ENCODE measurements at places on chromosomes 11 and 22.

DNA sequence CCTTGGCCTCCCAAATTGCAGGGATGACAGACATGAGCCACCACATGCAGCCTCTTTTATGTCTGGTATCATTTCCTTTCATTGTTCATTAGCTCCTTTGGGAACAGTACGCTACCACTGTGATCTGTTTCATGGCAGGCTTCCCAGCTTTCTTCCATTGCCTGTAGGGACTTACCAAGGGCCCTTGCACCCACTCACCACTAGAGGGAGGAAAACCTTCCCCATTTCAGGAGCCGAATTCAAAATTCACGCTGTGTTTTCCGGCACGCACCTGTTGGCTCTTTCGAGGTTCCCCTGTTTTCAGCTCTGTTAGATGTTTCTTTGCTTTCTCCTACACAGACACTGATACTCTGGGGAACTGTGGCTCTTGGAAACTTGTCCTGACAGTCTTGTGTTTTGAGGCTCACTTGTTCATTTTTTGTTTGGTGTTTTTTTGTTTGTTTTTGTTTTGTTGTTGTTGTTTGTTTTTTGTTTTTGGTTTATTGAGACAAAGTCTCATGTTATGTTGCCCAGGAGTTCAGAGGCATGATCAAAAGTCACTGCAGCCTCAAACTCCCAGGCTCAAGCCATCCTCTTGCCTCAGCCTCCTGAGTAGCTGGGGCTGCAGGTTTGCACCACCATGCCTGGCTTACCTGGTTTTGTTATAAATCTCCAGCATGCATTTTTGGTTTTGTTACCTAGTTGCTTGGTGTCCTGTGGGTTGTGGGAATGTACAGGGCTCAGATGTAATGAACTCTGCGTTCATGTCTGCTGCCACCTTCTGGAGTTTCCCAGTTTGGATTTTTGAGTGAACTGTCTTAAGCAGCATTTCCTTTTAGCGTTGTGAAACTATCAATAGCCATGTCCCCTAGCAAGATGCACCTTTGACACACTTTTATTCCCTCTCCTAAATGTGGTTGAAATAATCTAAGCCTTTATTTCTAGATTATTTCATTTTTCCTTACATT lies 2.3 kb downstream of the KRTAP5-11 start:
- DNase-seq, result peak; percentile 43

DNA sequence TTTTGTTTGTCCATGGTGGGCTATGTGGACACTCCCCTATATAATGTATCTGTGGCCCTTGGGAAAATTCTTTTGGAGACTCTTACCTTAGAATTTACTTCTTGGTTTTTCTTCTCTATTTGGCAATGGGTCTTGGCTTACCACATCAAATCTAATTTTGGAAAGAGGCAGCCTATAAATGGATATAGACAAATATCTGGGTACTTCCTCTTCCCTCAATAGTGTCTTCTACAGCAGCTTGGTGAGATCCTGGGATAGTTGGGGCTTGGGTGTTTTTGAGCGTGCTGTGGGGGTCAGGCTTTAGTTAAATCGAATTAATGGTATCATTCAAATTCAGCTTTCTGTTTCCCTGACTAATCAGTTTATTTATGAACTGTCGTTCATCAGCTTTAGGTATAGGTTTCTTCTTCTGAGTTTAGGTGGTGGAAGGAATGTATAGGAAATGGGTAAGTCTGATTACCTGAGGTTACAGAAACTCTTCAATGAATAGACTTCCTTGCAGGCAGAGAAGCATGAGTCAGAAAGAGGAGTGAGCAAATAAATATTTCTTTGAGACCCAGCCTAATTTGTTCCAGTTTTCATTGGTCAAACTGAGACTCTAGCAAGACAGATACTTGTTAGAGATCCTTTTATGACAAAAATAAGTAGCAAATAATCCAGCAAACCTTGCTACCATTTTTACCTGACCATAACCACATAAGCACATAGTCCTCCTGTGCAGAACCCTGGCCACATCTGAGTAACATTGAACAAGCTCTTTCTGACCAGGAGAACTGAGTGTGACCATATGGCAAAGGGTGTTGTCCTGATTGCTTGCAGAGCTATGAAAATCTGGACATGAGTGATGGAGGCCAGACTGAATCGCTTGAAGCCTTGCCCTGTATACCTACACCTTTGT lies 68.6 kb upstream of the SORL1-AS1 start:
- DNase-seq, result no peak

DNA sequence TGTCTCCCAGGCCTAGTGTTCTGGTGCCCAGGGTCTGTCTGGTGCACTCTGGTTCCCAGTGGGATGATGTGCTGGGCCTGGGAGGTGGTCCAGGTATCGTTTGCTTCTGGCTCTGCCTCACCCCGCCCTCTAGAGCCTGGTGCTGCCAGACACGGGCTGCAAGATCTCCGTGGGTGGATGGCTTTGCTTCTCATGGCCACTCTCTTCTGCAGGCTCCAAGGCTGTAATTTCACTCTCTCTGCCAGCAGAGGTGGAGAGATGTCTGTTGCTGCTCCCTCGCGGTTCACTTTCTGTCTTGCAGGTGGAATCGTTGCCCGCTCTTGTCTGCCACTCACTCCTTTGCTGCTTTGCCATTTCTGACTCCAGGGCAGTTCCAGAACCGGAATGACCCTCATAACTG lies 13.4 kb downstream of the NADSYN1 start:
- no peak for DNase-seq

GRCh38 chr22:29846290-29846689 lies 8.2 kb upstream of the ASCC2 start:
- no peak for DNase-seq

GRCh38 chr22:24985826-24986214 lies 33.3 kb downstream of the KIAA1671 start:
- DNase-seq, result no peak

DNA sequence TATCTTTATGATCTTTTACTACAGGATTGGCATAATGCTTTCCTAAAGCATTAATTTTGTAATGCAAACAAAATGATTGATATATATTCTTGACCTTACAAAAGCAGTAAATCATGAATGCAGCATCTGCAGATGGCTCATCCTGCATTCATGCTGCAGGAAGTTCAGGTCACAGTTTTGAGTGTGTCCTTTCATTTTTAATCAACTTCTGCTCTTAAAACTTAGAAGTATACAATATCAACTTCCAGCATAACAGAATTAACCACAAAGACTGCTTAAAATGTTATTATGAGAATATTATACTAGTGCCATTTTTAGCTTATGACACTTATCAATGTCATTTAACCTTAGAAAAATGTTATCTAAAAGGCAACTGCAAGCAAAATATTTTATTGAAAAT lies 54.0 kb downstream of the SLC36A4 start:
- no peak for DNase-seq

DNA sequence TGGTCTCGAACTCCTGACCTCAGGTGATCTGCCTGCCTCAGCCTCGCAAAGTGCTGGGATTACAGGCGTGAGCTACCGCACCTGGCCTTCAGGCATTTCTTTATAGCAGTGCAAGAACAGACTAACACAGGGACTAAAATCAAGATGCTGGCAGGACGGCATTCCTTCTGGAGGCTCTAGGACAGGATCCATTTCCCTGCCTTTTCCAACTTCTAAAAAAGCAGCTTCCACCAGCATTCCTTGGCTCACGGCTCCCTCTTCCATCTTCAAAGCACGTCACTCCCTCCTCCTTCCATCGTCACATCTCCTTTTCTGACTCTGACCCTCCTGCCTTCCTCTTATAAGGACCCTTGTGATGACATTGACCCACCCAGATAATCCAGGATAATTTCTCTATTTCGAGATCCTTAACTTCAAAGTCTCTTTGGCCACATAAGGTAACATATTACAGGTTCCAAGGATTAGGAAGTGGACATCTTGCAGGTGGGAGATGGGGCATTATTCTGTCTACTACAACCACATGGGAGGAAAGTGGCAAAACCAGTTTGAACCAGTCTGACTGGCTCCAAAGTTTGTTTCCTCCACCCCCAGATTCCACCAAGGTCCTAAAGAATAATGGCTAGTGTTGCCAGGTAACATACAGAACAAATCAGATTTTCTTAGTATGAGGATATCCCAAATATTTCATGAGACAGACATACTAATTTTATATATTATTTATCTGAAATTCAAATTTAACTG lies 172.5 kb downstream of the MN1 start:
- no peak for DNase-seq

GRCh38 chr11:69086152-69087132 lies 37.7 kb downstream of the TPCN2 start:
- no peak for DNase-seq

DNA sequence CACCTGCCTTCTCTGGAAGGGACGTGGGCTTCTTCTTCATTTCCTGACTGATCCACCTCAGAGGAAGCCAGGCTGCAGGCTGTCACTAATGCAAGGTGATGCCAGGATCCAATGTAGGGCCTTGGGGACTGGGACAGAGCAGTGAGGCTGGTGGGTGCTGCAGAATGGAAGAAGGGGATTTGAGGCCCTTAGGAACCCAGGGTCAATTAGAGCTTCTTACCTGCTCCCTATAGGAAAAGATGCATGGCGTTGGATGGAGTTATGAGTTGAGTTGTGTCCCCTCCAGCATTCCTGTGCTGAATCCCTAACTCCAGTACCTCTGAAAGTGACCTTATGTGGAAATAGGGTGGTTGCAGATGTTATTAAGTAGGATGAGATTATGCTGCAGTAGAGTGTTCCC lies 190.4 kb downstream of the MIAT start:
- no peak for DNase-seq

DNA sequence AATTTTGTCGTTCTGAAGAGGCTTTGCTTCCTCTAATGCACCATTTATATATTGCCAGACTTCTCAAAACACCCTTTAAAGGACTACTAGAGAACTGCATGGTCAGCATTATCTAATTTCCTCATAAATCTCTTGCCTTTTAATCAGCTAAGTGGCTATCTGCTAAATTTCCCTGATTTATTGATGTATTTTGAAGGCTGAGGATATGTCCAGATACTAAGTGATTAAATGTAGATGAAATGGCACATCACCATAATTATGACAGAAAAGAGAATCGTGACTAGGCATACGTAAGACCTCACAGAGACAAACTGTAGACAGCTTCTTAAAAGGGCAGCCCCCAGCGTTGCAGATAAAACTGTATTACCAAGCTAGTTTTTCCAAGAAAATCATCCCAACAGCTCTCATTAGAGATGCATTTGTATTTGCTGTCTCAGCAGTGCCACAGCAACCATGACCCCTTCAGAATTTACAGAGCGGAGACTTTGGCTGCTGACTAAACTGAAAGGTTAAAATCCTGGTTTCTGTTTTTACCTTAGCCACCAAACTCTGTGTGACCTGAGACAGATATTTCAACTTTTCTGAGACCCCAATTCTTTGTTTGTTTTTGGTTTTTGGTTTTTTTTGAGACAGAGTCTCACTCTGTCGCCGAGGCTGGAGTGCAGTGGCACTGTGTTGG lies 67.1 kb upstream of the SLN start:
- DNase-seq, result no peak

All from GM12891 (cell line).